OCI-LY7 (cell line): ENCODE measurements at places on chromosomes 11 and 22. TPM values are rescaled to one million over a fixed set of nuclear protein-coding genes. Genes with fewer than 3 reads are reported as not detected.

DNA sequence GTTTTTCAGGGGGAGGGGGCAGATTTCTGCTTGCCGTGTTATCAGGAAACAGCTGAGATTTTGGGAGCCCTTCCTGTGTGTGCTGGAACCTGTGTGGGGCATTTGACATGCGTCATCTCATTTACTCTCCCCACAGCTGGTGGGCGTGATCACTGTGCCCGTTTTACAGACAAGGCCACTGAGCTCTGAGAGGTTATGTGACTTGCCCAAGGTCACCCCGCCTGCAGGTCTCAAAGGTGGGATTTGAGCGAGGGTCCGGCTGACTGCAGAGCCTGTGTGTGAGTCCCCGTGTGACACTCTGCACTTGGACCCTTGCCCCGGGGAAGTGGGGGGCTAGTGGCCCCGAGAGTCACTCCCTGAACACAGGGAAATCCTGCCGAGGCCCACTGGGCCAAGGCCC is 48.5 kb upstream of the GCAT start:
- DNase-seq = no peak

DNA sequence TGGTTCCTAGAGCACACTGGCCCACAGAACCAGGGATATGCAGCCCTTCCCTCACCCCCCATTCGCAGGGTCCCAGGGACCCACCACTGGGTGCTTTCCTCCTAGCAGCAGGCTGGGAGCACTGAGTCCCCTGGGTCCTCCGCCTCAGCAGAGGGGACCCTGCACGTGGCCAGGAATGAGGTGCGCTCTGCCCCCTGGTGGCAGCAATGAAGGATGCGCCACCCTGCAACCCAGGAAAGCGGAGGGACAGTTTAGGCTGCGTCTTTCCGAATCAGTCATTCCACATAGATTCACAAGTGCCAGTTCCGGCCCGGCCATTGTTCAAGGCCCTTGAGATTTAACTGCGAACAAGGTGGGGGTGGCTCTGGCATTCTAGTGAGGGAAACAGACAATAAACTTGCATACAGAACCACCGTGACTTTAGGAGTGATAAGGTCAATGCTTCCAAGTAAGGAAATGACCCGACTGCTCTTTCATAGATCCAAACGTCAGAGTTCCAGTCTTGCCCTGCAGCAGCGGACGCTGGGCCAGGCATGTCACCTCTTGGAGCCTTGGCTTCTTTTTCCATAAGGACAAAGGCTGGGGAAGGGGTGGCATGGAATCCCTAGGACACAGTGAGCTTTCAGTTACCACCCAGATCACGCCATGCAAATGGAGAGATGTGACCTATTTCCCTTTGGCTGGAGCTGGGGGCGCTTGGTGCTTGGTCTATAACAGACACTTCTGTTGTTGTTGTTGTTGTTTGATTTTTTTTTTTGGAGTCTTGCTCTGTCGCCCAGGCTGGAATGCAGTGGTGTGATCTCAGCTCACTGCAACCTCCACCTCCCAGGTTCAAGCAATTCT is 7.7 kb downstream of the RIN1 start:
- peak; percentile 88 for DNase-seq

- no peak for DNase-seq
Observed at GRCh38 chr11:131063638-131064037, 147.4 kb upstream of the SNX19 start.

DNA sequence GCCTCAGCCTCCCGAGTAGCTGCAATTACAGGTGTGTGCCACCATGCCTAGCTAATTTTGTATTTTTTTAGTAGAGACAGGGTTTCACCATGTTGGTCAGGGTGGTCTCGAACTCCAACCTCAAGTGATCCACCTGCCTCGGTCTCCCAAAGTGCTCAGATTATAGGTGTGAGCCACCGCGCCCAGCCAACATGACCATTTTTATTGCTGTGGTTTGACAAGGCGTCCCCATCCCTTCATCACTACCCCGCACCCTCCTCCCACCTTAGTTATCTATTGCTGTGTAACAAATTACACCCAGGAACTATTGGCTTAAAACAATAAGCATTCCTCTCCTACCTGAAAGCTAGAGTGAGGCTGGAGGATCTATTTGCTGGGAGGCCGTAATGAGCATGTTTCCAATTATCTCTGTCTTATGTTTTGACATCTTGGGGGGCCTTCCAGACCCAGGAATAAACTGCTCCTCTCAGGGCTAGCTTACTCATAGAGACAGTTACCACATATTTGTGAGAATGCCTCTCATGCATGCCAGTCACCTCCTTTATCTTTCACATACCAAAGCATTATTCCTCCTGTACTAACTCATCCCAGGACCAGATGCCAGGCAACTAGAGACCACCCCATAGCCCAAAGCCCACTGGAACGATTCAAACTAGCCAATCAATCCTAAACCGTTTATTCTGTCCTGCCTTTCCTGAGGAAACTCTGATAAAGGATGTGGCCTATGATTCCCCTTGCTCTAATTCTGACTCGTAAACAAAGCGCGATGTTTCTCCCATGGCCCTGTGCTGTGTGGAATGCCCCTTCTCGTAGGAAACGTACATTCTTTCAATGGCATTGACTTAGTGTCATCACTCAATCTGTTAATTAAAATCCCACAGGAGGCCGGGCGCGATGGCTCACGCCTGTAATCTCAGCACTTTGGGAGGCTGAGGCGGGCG is 19.4 kb downstream of the SNU13 start:
- DNase-seq = no peak

GRCh38 chr11:30392221-30392784 is 69.4 kb downstream of the ARL14EP start:
- no peak for DNase-seq

GRCh38 chr11:6253197-6253596 is 6.4 kb upstream of the CCKBR start:
- DNase-seq = no peak

The MLC1 gene
- not detected in 2 replicates for total RNA-seq

The RAG2 gene
- total RNA-seq = not detected in 2 replicates

The ROBO4 gene
- not detected in 2 replicates for total RNA-seq
